ENCODE measurements at places on chromosomes 1 and 21. TPM values are rescaled to one million over a fixed set of nuclear protein-coding genes. Genes with fewer than 3 reads are reported as not detected.

The SSX2IP gene
- total RNA-seq = 21.3 TPM

The PAX7 gene
- not detected for total RNA-seq

The MRPL20 gene
- total RNA-seq = 241 TPM

DNA sequence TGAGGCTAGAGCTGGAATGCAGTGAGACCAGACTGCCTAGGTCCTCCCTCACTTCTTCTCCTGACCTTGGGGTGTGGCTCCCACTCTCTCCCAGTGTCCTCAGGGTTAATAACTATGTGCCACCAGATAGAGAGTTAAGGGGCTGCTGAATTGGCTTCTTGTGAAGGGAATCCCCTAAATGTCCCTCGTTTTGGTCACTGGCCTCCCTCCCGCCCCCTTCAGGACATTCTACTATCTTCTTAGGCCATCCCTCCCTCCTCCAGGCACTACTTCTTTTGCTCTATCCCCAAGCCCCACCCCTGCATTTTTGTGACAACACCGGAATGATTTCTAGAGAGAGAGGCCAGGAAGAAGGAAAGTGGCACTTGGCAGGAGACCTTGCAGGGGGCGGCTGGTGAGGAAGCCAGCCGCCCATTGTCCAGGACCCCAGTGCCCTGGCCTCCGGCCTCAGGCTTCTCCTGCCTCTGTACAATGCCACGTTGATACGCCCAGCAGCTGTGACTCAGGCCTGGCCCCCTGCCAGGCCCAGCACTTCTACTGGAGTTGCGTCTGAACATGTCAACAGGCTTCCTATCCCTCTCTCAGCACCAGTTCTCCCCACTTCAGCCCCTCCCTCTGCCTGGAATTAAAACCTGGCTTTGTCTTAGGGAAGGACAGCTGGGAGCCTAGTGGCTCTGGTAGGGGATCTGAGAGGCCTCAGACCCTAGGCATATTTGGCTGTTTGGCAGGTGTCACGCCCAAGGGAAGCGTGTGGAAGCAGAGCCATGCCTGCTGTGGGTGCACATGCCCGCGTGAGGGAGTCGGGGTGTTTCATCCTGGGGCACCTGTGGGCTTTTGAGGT lies 9.1 kb downstream of the LMNA start:
- DNase-seq = peak; percentile 98

GRCh38 chr1:167899253-167899681 lies 14.7 kb downstream of the ADCY10 start:
- no peak for DNase-seq

GRCh38 chr1:242890192-242890741 lies 364.8 kb downstream of the CEP170 start:
- DNase-seq = peak; percentile 7

GRCh38 chr1:34929497-34929852 lies at the start of gene DLGAP3:
Gene DLGAP3 (minus strand): TSS chr1:34929650. CDS start chr1:34905383, 24,267 bp downstream.
- DNase-seq = no peak

- no peak for DNase-seq
Measured at GRCh38 chr1:8926707-8927694, 18.7 kb upstream of the CA6 start.
